Neuronal stem cell (in vitro differentiated cells): ENCODE measurements at places on chromosomes 11 and 22.
A peak's percentile ranks its signal among the peaks of the same experiment; 100 is the strongest.

- DNase-seq = no peak
Measured at GRCh38 chr11:97354576-97354975, 964.8 kb downstream of the JRKL start.

DNA sequence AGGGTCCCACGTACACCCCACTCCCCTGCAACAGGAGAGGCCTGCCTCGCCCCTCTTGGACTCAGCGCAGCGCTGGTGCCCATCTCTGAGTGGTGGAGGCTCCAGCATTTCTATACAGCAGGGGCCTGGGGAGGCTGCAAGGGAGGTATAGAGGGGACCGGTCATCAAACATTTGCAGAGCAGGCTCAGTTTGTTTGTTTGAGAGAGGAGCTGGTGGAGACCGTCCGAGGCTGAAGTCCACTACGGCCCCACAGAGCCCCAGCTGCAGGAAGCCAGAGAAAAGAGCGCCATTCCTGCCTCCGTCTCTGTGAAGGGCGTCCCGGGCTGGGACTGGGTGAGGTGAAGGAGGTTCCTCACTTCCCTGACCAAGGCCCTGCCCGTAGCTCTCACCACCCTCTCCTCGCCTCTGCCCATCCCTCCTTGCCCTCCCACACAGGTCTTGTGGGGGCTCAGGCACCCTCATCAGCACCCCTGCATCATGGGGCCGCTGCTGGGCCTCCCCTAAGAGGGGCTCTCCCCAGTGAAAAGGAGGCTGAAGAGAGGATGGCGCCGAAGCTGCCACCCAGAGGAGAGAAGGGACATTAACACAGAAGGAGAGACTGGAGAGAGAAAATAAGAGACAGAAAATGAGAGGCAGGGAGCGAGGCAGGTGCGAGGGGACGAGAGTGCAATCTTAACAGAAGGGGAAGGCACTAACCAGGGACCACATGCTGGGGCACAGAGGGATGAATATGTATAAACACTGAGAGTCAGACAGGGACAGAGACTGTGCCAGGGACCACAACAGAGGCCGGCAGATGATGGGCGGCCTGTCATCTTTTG lies 24.5 kb downstream of the RPUSD4 start:
- no peak for DNase-seq

DNA sequence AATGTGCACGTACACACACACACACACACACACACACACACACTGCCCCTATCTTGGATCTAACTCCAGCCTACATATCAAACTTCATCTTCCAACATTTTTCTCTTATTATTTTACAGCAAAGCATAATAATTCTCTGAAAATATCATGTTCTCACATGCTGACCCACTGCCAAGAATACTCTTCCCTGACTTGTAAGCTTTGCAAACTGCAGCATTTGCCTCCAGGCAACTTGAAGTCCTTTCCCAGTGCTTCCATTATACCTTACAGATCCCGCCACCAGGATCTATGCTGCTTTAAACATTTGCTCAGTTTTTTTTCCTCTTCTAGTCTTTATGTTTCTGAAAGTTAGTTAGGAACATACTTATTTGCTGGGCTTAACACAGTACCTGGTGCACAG lies 483.3 kb upstream of the ARHGAP42 start:
- no peak for DNase-seq

- no peak for DNase-seq
Measured at GRCh38 chr11:35853971-35854370, 89.9 kb upstream of the LDLRAD3 start.

DNA sequence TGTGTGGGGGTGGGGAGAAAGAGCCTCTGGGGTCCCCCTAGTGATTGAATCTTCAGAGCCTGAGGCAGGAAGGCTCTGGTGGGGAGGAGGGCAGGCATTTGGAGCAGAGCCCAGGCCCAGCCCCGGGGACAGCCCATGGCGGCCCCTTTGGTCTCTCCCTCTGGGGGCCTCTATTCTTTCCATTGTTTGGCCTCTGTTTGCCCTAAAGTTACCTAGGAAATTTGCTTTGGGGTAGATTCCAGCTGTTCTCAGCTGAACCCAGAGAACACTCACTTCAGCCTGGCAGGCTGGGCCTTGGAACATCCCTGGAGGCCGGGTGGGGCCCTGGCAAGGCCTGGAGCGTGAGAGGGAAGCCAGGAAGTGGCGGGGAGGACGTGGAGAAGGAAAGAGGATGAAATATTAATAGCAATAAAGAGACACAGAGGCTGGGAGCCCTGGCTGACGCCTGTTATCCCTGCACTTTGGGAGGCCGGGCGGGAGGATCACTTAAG lies 22.9 kb upstream of the A4GALT start:
- no peak for DNase-seq

DNA sequence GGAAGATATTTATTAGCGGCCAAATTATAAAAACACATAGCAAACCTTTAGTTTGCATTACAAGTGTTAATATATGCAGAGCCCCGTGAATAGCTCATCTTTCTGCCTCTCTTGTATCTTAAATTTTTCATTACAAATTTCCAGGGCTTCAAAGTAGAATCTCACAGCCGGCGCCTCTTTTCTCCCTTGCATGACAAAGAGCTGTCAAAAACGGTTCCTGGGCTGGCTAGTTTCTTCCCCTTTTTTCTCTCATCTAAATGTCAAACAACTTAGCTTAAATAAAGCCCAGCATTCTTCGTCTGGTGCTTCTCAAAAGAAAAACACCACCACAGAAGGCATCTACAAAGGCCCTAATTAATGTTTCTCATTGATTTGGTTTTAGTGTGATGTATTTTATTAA lies 253.0 kb downstream of the INSC start:
- no peak for DNase-seq

DNA sequence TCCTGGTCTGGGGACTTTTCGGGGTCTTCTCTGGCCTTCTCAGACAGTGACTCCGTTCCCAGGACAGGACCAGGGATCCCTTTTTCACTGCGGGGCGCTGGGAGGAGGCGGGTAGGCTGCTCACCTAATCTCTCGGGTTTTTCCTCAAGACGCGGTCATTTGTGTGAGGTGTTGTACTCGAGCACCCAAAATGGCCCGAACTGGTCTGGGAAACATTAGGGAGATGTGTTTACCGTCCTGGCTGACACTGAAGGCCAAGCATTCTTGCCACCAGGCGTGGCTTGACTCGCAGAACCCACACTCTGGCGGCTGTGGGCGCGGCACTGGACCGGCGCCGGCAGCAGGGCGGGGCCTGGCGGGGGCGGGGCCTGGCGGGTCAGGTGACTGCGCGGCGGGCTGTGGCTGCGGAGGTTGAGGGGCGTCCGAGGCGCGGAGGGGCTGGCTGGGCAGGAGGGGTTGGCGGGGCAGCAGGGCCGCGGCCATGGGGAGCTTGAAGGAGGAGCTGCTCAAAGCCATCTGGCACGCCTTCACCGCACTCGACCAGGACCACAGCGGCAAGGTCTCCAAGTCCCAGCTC lies at the start of gene SWAP70:
SWAP70 (plus strand) TSS at position 379 of the 577 bp plus-strand sequence; CDS start at position 482, 103 bp downstream.
- DNase-seq = peak; percentile 80

DNA sequence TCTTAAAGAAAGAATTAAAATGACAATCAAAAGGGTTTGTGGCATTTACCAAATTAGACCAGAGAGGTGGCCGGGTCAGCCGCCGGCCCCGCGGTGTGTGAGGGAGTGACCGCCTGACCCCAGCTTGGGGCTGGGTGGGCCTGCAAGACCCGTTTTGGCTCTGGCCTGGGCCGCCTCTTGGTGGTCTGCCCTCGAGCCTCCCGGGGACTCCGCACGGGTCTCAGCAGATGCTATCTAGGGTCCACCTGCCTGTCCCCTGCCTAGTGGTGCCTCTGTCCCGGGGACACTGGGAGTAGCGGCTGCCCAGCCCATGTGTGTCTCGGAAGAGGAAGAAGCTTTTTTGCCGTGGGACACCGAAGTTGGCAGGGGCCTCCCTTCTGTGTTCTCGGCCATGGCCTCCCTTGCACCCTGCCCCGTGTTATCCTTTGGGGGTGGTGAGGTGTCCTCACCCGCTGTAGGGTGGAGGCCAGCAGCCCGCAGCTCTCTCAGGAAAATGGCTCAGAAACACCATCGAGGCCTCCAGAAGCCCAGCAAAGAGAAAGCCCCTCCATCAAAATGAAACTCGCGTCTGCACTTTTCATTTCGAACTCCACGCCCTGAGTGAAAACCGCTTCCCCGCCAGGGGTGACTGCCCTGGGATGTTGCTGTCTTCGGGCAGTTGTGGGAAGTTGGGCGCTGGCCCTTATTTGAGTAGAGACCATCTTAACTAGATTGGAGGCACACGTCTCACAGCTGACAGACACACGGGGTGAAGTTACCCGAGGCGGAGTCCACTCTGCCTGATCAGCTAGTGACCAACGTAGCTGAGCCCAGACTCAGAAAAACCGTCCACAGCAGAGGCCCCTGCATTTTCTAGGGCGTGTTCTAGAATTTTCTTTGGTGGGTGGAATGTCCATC lies 8.0 kb downstream of the CCND1 start:
- DNase-seq = no peak

GRCh38 chr11:74691755-74692154 lies 39.5 kb downstream of the CHRDL2 start:
- DNase-seq = no peak

DNA sequence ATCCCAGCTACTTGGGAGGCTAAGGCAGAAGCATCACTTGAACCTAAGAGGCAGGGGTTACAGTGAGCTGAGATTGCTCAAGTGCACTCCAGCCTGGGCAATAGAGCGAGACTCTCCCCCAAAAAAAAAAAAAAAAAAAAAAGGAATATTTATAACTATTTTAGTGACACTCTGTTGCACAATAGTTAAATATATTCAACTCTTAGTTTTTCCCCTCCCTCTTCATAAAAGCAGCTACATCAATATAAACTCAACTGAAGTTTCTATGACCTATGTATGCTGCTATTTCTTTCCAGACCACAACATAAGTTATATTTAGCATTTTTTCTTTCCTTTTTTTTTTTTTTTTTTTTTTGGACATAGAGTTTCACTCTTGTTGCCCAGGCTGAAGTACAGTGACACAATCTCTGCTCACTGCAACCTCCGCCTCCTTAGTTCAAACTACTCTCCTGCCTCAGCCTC lies 19.2 kb downstream of the CELF1 start:
- DNase-seq = no peak
